ENCODE measurements at places on chromosomes 3 and 15.

DNA sequence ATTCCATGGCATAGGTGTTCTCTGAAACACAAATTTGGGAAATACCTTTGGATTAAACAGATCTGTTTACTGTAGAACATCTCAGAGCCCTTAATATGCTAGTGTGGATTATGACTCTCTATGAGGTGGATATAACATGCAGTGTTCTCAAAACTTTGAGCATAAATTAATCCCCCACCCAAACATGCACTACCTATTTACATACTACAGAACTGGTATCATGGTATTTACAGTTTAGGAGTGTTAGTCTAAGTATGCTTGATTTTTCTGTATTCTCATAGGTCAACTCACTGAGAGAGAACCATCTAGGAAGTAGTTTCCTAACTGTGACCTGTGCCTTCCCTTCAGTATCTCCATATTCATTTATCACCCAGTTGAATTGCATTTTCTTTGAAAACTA, 30.9 kb upstream of the ZNF609 start:
- no peak for DNase-seq

GRCh38 chr3:11185564-11186317, 31.4 kb downstream of the HRH1 start:
- DNase-seq = no peak

DNA sequence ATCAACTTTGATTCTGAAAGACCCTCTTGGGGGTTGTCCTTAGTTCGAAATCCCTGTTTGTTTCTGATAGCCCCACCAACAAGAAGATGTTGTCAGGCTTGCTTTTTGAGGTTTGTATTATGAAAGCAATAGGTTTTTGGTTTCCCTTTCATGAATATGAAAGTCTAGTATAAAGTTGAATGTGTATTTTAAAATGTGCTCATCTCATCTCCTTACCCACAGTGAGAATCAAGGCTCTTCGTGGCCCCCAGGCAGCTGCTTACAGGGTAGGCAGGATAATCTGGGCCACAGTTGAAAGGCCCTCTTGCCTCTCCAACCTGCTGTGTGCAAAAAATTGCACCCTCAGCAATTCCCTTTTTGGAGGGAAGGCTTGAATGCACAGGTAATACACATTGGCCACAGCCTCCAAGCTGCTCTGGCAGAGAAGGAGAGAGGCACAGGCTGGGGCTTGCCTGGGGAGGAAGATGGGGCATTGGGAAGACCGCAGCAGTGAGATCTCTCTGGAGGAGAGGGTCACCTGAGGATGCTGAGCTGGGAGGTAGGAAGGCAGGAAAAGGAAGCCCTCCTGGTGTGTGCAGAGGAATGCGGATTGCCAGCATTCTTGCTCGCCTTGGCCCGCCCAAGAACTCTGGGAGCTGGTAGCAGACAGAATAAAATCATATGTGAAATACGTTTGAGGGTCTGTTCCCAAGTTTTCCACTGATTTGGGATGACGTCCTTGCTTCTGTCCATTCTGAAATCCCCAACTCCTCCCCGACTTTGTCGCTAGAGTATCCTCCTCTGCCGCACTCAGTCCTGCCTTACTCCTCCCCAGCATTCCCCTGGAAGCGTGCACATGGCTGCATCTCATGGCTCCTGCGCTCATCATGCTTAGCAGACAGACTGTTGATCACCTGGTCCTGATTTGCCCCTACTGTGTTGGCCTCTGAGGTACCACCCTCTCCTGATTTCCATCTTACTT, 196.4 kb downstream of the RPLP1 start:
- no peak for DNase-seq

DNA sequence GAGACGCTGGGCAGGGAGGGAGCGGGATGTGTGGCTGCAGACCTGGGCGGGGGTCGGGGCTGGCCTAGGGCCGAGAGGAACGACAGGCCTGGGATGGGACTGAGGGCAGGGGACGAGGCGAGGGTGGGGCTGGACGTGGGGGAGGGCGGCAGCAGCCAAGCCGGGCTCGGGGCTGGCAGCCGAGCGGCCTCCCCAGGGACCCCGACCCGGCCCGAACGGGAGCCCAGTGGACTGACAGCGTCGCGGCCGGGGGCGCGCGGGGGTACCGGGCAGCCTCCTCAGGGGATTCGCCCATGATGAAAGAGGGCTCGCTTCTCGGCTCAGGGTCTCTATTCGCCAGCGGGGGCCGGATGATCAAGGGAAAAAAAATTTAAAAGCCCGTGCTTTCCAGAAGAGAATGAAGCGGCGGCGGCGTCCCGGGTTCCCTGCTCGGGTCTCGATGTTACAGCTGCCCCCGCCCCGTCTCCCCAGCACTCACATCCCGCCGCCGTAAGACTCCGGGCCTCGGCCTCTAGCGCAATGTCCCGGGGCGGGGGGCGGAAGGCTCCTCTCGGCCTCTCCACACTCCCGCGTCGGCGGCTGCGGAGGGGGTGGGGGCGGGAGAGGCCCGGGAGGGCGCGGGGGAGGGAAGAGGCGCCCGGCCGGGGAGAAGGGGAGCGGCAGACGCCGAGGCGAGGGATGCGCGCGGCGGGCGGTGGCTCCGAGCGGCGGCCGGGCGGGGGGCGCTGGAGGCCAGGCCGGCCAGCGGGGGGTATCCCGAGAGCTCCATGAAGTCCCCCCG, 4.3 kb downstream of the PTH1R start:
- no peak for DNase-seq

GRCh38 chr3:44060164-44060563, 181.5 kb upstream of the TOPAZ1 start:
- DNase-seq = no peak

- no peak for DNase-seq
These were observed 71.7 kb downstream of the DMXL2 start for GRCh38 chr15:51550841-51551240.

DNA sequence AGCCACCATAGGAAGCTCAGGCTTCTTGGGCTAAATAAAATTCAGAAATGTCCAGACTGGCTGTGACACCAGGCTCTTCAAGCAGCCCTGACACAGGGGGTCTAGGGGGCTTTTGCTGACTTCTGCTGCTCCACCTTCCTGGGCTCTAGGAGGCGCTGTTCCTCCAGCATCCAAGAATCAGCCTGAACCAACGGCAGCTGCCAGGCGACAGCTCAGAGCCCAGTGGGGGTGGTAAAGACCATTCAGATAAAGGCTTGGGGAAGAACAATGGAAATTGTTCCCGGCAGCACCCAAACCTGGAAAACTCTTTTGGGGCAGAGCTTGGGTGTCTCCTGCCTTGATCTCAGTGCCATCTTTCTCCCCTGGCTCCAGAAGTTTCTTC, 21.6 kb upstream of the PSTPIP1 start:
- DNase-seq = no peak

GRCh38 chr3:31958701-31959152, 22.3 kb downstream of the OSBPL10 start:
- no peak for DNase-seq

GRCh38 chr3:168794427-168794826, 698.7 kb upstream of the GOLIM4 start:
- DNase-seq = no peak

DNA sequence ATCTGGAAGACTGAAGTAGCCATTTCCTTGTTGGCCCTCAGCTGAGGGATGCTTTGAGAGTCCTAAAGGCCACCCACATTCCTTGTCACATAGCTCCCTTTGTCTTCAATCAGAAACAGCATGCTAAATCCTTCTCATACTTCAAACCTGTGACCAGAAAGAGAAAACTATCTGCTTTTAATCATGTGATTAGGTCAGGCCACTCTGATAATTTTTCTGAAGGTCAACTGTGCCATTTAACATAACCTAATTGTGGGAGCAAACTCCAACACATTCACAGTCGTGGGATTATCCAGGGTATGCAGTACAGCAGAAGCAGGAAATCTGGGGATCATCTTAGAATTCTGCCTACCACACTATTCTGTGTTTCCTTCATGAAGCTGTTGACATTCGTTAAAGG, 223.9 kb upstream of the NR2E3 start:
- DNase-seq = no peak

GRCh38 chr3:11276901-11277300, 4.7 kb downstream of the ATG7 start:
- no peak for DNase-seq

DNA sequence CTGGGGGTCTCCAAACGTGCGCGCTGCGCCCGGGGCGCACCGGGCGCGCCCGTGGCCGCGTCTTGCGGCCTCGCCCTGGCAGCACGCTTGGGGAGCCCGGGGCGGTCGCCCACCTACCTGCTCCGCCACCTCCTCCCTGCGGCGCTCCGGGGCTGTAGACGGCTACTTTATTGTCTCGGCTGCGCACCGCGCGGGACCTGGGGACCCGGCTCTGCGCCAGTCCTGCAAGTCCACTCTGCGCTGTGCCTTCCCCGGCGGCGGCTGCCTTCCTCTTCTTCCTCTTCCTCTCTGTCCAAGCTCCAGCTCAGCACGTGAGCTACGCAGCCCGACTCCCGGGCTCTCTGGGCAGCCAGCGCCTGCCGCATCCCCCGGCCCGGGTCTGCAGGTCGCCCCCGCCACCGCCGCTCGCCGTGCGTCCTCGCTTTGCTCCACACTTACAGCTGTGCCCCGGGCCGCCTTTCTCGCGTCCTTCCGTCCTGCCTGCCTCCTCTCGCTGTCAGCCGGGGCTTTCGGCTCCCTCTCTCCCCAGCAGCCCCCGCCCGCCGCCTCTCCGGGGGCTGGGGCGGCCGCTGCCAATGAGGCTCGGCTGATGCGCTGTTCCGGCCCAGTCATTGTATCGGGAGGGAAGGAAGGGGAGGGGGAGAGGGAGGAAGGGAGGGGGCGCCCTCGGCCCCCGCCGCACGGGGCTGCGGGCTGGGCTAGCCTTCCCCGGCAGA, 156.4 kb upstream of the FRMD4B start:
- no peak for DNase-seq

DNA sequence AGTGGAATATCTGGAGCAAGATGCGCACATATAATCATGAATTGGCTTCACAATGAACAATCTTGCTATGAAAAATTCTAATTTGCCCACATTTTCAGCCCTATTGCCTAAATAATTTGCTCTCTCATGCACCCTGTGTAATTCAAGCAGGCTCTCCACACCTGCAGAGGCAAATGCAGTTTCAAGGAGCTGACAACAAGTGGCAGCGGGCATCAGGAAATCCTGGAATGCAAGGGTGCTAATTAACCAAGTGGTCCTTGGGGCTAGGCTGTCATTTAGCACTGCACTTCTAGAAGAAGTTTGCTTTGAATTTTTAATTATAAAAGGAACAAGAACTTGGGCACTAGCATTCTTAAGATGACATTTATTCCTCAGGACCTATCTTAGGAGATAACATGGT, 56.3 kb upstream of the ICE2 start:
- no peak for DNase-seq

- no peak for DNase-seq
These were observed 25.6 kb upstream of the CCDC50 start for GRCh38 chr3:191303596-191303995.

DNA sequence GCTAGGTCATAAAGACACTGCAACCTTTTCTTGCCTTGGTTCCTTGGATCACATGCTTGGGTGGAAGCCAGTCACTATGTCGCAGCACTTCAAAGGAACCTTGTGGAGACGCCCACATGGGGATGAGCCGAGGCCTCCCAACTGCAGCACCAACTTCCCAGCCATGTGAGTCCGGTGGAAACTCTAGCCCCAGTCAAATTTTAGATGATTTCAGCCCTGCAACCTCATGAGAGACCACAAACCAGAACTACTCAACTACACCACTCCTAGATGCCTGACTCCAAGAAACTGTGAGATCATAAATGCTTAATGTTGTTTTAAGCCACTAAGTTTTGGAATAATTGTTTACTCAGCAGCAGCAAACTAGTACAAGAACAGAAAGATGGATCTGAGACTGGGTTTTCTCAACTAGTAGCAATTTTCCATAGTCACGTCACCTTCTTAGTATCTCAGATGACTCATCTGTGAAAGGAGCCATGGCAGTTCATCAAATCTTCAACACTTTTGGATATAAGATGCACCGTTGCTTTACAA, 86.5 kb downstream of the MB21D2 start:
- peak; percentile 20 for DNase-seq

GRCh38 chr15:48644827-48645557, 517 bp downstream of the FBN1 start:
- DNase-seq = no peak

GRCh38 chr3:67302489-67302888, 304.4 kb downstream of the KBTBD8 start:
- no peak for DNase-seq

DNA sequence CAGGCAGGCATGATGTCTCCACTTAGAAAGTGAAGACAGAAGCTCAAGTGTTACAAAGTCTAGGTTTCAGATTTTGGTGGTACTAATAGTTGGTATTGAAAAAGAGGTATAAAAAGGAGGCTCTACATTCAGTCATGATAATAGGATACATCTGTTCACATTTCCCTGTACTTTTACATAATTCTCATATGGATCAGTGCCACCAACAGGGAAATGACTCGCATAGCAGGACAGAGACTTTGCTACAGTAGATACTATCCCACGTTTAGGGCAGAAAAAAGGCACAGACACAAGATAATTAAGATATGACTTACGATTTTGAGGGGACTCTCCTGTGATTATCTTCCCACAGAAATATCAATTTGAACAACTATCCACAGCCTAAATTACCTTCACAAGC, 1062.9 kb upstream of the EPHA6 start:
- no peak for DNase-seq

DNA sequence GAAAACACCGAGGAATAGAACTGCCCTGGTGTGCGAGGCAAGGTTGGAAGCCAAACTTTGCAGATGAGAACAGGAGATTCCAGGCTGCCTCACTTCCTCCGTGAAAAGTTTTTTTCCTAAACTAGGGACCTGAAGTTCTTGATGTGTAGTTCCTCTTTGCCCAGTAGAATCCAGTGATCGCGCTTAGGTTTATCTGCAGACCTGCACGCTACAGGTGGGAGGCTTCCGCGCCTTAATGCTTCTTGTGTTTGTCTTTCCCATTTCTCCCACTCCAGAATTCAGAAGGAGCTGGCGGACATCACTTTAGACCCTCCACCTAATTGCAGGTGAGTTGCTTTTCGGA, 5.4 kb downstream of the UBE2E1 start:
- DNase-seq = no peak

GRCh38 chr3:98892263-98892662, 9.2 kb downstream of the DCBLD2 start:
- no peak for DNase-seq

DNA sequence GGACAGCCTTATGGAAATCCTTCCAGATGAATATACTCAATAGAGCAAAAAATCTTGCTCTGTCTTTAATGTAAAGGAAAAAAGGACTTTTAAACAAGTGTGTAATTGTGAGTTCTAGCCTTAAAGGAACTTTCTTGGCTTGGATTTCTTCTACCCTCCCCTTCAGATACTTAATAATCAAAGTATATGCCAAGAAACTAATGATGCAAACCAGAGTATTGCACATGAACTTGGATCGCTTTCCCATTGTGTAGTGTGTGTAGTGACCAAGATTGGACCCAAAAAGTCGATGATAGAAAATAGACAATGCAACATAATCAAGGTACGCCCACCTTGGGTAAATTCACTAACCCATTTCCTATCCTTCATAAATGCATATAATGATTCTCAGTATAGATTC, 123.8 kb downstream of the TIGIT start:
- no peak for DNase-seq

DNA sequence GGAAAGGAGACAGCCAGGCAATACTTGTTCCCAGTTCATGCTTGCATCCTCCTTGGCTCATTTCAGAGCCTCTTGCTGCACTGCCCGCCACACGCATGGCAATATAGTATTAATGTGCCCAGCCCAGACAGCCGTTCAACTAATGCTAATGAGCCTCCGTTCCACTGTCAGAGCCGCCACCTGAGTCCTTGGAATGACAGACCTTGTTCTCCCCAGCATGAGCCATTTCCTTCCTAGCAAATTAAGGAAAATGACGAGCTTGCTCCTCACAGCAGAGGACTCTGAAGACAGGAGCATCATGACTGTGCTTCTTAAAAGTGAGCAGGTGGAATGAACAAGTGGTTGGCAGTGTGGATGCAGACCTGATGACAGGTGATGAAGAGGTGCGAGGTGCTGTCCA, 10.8 kb upstream of the LRRC15 start:
- no peak for DNase-seq

Measured in stimulated activated CD4-positive, alpha-beta T cell treated with anti-CD3 and anti-CD28 coated beads, Interleukin-12 subunit alpha, Interleukin-12 subunit beta, amount 100 ng/mL, for 48 hours (primary cell).